Uterus (tissue), 4 donors: ENCODE measurements at places on chromosomes 12 and 14. TPM values are rescaled to one million over a fixed set of nuclear protein-coding genes. Genes with fewer than 3 reads are reported as not detected.
A peak's percentile ranks its signal among the peaks of the same experiment; 100 is the strongest.

- DNase-seq = no peak
Measured at GRCh38 chr14:72634691-72635616, 258.9 kb downstream of the DPF3 start.

DNA sequence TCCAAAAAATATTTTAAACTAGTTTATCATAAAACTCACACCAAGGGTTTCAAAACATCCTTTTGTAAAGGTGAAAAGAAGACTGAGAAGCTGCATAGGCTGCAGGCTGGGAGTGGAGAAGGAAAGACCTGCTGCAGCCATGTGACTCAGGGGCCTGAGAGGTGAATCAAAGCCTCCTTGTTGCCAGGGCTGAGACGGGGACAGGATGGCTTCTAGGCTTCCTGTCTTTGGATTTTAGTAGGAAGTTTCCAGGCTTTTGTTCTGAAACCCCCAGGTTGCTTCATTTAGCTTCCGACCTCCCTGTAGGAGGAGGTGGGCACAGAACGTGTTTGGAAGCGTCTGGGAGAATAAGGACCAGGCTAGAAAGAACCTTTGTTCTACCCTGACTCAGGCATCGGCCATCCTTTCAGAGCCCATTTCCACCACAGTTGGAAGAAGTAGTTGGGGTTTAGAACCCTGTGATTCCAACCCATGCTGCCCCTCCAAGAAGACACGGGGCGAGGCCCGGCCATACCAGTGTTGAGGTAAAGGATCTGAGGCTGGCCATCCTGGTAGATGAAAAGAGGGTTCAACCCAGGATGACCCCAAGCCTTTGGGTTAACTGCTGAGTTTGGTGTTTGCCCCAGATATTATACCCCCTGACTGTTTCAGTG is 122.4 kb downstream of the SLC25A47 start:
- no peak for DNase-seq

DNA sequence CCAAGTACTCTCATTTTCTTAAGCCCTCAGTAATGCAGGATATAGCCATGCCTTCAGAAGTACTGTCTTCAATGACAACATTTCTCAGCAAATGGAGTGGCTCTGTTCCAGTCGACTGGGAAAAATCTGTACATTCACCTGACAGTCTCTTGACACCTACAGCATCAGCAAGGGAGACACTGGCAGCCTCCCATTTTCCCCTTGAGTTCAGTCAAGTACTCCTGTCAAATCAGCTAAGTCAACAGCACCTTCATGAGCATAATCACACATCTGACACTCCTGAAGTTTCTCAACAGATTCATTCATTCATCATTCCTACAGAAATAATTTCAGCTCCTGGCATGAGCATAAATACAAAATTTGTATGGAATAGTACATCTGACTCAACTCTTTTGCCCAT is 46.1 kb downstream of the INTS13 start:
- DNase-seq = no peak

DNA sequence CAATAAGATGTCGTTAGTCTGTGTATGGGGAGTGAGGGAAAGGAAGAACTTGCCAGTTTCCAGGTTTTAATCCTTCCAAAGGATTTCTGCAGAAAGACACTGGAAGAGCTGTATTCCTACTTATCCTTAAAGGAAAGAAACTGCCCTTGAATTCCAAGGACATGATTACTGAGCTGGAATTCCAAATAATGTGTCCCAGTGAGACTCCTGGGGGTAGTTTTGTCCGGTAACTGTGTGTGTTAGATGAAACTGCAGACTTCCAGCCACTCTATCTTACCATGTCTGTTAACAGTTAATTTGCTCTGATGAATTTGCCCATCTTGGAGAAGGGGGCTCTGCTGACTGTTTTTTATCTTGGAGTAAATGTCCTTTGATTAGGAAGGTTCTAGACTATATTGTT is 33.0 kb downstream of the CKB start:
- DNase-seq = no peak

GRCh38 chr14:88556581-88556980 is 1.8 kb upstream of the PTPN21 start:
- DNase-seq = no peak

- no peak for DNase-seq
Measured at GRCh38 chr12:25388183-25388582, 137.5 kb upstream of the KRAS start.

DNA sequence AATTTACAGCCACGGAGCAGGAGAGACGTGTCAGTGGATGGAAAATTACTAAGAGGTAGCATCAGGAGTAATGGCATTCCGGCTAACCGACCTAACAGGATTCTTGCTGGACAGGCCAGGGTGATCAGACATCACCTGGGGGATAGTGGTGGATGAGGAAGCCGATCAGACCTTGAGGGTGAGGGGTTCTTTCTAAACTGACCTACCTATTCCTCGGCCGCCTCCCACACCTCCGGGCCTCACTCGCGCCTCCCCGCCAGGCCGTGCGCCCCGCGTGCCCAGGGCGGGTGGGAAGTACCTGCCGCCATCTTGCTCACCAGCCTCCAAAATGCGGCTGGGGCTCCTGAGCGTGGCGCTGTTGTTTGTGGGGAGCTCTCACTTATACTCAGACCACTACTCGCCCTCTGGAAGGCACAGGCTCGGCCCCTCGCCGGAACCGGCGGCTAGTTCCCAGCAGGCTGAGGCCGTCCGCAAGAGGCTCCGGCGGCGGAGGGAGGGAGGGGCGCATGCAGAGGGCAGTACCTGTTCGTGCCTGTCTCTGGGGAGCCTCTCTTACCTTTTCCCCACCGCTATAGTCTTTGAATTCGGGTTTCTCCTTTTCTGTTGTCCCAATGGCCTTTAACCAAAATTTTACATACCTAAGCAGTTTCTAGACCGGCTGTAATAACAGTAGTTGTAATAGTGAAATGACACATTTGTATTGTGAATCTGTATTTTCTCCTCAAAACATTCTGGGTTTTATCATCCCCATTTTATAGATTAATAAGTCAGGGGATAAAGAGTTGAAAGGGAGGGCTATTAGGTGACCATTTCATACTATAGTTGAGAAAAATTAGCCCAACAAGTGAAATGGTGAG is at the start of gene TMPRSS12:
Gene TMPRSS12, plus strand, starts transcription at position 290 of the 857 bp plus-strand sequence. Its CDS starts 39 bp downstream, at position 329.
- DNase-seq = no peak

- peak; percentile 43 for DNase-seq
Measured at GRCh38 chr12:123150275-123150743, 581 bp downstream of the PITPNM2 start.

GRCh38 chr14:58873228-58873953 is 235.6 kb downstream of the DACT1 start:
- no peak for DNase-seq

DNA sequence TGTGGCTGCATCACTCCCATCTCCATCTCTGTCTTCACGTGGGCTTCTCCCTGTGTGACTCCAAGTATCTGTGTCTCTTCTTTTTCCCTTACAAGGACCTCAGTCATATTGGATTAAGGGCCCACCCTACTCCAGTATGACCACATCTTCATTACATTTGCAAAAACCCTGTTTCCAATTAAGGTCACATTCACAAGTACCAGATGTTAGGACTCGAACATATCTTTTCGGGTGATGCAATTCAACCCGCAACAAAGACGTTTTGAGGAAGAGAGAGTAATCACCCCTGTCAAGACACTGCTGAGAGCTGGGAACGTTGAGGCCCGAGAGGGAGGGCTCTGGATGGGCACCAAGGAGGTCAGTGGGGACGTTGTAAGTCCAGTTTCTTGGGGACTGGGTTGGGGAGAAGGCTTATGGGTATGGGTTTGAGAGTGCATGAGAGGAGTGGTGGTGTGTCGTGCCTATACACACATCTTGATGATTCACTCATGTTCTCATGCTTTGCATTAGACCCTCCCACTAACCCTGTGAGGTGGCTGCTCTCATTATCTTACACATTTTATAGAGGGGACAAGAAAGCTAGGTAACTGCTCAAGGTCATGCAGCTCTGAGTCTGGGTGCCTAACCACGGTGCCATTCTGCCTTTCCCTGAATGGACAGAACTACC is 12.1 kb upstream of the IFI27 start:
- DNase-seq = no peak

DNA sequence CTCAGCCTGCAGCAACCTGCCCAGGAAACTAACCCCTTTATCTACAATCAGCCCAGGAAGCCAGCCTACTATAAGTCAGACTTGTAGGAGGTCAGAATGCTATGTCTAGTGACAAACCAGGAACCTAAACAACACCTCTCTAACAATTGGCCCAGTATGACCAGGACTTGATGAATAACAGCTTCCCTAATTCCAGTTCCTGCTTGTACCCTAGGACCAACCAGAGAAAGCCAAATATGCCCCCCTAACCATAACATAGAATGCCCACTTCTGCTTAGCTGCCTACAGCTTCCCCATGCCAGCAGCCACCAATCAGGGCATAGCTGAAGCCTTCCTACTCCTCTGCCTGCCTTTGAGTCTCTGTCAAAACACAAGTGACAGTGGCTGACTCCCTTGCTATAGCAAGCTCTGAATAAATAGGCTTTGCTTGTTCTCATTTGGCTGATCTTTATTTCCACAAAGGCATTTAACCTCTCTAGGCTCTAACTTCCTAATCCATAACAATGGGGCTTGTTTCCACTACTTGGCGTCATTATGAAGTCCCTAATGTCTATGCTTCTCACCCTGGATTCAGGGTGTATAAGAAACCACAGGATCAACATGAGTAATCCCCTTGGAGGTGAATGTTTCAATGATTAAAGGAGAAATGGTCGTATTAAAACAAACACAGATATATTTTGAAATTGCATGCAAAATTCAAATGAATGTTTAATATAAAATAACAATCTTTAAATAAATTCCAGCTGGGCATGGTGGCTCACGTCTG is 220.2 kb downstream of the ANO6 start:
- DNase-seq = no peak

DNA sequence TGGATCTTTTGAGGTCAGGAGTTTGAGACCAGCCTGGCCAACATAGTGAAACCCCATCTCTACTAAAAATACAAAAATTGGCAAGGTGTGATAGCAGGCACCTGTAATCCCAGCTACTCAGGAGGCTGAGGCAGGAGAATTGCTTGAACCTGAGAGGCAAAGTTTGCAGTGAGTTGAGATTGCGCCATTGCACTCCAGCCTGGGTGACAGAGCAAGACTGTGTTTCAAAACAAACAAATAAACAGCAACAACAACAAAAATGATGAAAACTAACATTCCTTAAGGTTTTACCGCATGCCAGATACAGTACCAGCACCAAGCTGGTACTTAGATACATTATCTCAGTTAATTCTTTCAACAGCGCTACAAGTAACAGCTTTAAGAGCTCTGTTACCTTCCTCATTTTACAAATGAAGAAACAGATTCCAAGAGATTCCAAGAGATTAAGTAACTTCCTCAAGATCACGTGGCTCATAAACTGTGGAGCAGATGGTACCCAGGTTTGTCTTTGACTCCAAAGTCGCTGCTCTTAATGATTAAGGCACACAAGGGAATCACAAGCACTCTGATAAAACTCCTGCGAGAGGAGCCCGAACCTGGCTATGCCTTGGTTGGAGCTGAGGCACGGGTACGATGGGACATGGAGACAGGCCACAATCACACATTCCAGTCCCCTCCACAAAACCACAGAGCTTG is 17.7 kb upstream of the PLEK2 start:
- no peak for DNase-seq

- no peak for DNase-seq
Measured at GRCh38 chr12:65602253-65602609, 222.1 kb upstream of the HMGA2 start.

- no peak for DNase-seq
Measured at GRCh38 chr14:68893566-68893965, 85.5 kb downstream of the ACTN1 start.

DNA sequence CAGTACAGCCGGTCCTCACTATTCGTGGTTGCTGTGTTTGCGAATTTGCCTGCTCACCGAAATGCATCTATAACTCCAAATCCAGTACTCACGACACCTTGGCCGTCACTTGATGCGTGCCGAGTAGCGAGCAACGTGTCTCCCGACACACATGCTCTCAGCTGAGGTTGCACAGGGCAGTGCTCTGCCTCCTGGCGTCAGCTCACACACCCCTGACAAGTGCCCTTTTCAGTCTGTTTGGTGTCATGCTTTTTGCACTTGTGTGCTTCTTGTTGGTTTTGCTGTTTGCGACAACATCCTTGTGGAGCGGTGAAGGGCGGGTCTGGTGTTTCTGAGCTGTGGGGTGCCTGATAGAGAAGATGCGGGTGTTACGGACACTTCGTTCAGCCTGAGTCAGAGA is 110.4 kb upstream of the RFLNA start:
- DNase-seq = no peak

GRCh38 chr12:130574402-130574801 is 141.7 kb downstream of the RIMBP2 start:
- no peak for DNase-seq

- no peak for DNase-seq
Measured at GRCh38 chr12:65458718-65459117, 180.2 kb downstream of the MSRB3 start.

- no peak for DNase-seq
Measured at GRCh38 chr12:53985994-53986685, 1.2 kb downstream of the HOXC10 start.

DNA sequence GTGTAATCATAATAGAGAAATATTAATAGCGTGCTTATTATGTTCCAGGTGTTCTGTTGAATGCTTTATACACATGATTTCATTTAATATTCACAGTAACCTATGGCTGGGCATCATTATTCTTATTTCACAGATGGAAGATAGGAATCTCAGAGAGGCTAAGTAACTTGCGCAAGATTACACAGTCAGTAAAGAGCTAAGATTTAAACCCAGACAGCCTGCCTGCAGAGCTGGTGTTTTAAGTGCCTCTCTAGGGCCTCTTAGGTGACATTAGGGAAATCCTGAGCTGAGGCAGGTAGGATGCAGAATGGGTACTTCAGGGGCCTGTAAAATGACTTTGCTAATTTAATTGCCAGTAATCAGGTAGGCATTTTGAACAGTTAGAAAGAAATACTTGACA is 18.5 kb upstream of the BHLHE41 start:
- DNase-seq = no peak

GRCh38 chr14:70702161-70702560 is 60.4 kb downstream of the TTC9 start:
- DNase-seq = no peak

- no peak for DNase-seq
Measured at GRCh38 chr12:129871991-129872972, 31.5 kb downstream of the TMEM132D start.

GRCh38 chr14:83483063-83483462 is 1949.4 kb upstream of the SEL1L start:
- no peak for DNase-seq

GRCh38 chr12:28378736-28379135 is 188.5 kb downstream of the CCDC91 start:
- DNase-seq = no peak

The EID3 gene
- total RNA-seq = 10.0 TPM

The LPAR5 gene
- total RNA-seq = not detected

The ART4 gene
- total RNA-seq = 3.7 TPM

The RNASE1 gene
- total RNA-seq = 206 TPM

The BICDL1 gene
- total RNA-seq = not detected

The PIWIL1 gene
- not detected for total RNA-seq

The PMCH gene
- not detected for total RNA-seq

The CYP27B1 gene
- 1.2 TPM for total RNA-seq

The LIN7A gene
- total RNA-seq = 21.2 TPM

The PKP2 gene
- total RNA-seq = 34.4 TPM

The ALDH1L2 gene
- 0.77 TPM for total RNA-seq

The SOAT2 gene
- not detected for total RNA-seq

The DIO3 gene
- total RNA-seq = 0.26 TPM
